DND-41 (cell line): ENCODE measurements at places on chromosomes 4 and X.

DNA sequence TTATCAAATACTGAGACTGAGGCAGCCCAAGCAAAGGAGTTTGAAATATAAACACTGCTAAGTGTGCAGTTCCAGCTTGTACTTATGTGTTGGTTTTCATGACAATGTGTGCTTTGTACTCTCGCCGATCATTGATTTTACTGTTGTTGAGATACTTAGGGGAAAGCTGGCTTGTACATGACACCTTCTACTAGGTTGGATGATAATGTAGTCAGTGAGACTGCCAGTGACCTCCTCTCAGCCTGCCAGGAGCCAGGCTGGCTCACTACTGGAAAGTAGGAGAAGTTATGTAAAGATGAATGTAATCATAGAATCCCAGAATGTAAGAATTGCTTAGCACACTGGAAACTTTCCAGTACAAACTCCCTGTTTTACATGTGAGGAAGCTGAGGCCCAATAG, 132.0 kb downstream of the AFF2 start:
- no peak for DNase-seq

GRCh38 chr4:110170861-110171260, 27.6 kb downstream of the ELOVL6 start:
- DNase-seq = no peak

DNA sequence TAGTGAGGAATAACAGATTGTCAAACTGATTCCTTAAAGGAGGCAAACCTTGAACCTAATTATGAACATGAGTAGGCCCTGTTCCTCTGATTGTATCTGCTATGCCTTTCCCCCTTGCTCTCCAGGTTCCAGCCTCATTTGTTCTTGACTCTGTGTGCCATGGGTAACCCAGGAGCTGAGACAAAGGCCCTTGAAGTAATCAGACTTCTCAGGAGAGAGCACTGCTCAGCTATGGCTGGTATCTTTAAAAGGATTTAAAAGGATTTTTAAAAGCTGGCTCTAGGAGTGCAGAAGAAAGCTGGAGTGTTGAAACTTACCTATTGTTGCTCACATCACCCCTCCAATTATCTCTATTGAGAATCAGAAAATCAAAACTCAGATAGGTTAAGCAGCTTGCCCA, 1565.5 kb upstream of the AGA start:
- DNase-seq = no peak

DNA sequence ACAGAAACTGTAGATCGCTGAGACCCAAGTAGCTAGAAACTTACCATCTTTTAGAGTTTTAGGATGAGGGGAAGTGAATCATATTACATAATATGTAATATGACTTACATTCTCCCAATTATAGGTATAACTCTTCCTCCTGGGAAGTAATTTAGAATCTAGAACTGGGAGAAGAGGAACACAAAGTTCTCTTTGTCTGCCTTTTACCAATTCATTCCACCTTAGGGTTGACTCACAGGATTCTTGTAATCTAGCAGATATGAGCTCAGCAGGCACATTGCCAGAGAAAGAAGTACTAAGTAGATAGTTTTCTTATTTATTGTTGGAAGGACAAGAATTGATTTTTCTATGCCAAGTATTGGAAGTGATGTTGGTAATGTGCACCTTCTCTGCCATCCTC, 58.0 kb upstream of the CCSER1 start:
- DNase-seq = no peak

- no peak for DNase-seq
Observed at GRCh38 chrX:21975812-21976211, 35.3 kb downstream of the SMS start.

DNA sequence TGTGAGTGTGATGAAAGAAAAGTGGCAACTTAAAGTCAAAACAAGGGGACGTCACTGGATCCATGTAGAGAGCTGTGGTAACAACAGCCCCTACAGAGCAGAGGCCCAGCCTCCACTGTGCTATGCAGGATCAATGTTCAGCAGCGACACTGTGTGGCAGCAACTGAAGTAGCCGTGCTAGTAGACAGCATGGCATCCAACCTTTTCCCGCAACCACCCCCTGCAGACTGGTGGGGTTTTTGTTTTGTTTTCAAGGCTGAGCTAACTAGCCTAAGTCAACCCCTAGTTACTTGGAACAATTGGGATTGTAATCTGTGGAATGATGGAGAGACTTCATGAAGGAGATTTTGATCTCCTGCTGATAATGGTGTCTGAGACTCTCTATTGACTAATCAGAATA, 44.4 kb upstream of the PPARGC1A start:
- DNase-seq = no peak

DNA sequence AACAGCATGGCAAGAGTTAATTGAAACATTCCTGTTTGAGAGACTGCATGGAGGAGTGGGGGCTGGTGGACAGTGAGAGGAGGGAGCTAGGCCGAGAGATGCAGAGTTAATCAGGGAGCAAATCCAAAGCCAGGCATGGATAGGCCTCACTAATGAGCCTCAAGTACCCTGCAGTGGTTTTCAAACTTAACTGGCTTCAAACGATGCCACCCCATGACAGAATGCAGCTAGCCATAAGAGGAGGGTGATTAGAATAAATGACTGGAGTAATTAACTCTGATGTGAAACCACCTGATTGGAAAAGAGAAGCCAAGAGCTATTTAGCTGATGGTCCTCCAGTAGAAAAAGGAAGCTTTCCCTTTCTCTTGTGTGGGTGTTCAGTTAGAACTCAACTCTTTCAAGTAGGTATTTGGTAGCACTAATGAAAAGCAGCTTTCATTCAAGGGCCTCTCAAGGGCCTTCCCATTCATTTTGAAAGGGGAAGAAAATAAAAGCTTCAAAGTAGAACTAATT, 215.4 kb upstream of the MAB21L2 start:
- DNase-seq = no peak

- DNase-seq = no peak
Observed at GRCh38 chr4:150385606-150386005, 196.3 kb upstream of the MAB21L2 start.

DNA sequence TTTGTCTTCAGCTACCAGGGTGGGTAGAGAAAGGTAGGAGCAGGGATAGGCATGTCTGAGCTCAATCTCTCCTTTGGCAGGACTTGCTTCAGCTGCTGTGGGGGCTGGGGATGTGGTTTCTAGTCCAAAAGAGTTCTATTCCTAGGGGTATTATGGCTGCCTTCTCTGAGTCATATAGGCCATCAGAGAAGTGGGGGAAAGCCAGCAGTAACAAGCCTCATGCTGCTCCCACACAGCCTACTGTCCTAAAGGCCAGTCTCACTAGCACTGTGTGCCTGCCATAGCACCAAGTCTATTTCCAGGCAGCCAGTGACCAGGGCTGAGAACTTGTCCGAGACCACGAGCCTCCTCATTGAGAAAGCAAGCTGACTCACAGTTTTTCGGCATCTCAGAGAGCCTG, 270.6 kb downstream of the DCAF12L2 start:
- DNase-seq = no peak

DNA sequence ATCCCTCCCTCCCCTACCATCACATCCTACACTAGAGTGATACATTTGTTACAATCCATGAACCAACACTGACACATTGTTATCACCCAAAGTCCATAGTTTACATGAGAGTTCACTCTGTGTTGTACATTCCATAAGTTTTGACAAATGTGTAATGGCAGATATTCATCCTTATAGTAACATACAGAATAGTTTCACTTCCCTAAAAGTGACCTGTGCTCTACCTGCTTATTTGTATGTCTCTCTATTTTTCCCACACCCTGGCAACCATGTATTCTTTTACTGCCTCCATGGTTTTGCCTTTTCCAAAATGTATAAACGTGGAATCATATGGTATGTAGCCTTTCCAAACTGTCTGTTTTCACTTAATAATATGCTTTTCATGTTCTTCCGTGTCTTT, 42.2 kb upstream of the HPGD start:
- no peak for DNase-seq

- no peak for DNase-seq
Observed at GRCh38 chr4:23945451-23946017, 55.7 kb upstream of the PPARGC1A start.

DNA sequence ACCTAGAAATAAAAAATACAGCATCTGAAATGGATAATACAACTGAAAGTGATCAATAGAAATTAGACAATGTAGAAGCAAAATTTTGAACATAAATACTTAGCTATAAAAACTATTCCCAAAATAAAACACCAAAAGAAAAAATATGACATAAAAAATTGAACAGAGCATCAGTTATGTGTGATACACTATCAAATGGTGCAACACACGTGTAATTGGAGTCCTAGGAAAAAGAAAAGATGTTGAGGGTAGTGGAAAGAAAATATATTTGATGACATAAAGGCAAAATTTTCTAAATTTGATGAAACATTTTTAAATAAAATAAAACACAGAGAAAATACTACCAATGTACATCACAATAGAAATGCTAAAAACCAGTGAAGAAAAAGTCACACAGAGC, 63.1 kb downstream of the NPY2R start:
- DNase-seq = no peak

GRCh38 chr4:158172261-158173258, at the start of gene GASK1B:
Gene GASK1B, minus strand, starts transcription at chr4:158173025. Its CDS starts 1,650 bp downstream, at chr4:158171375.
- DNase-seq = no peak

DNA sequence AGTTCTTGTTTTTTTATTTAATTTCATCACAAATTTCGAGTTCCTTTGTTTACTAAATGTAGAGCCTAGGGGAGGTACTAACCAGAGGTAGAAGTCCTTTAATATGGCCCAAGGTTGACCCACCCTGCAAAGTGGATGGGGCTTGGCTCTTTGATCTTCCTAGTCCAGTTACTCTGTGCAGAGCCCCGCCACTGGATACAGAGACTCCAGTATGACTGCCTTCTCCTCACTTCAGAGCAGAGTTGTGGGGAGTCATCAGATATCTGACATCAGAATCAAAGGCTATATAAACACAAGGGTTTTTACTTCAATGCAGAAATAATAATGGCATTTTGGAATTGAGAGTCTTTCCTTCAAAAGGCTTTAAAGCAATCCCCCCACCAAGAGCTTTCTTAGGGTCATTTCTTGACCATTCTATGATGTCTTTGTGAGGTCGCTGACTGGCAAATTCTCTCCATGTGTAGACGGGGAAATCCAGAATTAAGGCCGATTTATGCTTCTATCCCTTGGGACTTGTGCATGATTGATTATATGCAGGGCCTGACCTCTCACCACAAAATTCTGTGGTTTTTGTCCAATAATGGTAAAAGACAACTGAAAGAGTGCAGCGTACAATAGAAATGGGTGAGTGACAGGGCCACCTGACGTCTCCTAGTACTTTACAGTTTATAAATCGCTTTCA, 88.3 kb upstream of the CITED1 start:
- DNase-seq = no peak

GRCh38 chr4:187235456-187236170, 512.0 kb upstream of the FAT1 start:
- no peak for DNase-seq

- DNase-seq = no peak
Observed at GRCh38 chr4:180101348-180102083, 2141.7 kb upstream of the TENM3 start.

DNA sequence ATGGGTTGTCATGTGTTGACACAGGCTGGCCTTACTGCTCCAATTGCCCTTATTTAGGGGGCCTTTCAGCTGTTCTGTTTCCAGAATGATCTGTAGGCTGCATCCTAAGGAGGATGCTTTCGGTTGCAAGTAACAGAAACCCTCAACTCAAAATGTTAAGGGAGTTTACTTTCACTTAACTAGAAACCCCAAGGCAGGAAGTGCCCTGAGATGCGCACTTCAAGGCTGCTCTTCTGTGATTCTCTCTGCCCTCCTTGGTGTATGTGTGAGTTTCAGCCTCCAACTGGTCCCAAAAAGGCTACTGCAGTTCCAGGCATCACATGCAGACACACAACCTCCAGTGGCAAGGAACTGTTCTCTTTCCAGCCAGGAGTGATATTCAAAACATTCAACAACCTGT, 97.3 kb upstream of the ATP6AP2 start:
- DNase-seq = no peak

DNA sequence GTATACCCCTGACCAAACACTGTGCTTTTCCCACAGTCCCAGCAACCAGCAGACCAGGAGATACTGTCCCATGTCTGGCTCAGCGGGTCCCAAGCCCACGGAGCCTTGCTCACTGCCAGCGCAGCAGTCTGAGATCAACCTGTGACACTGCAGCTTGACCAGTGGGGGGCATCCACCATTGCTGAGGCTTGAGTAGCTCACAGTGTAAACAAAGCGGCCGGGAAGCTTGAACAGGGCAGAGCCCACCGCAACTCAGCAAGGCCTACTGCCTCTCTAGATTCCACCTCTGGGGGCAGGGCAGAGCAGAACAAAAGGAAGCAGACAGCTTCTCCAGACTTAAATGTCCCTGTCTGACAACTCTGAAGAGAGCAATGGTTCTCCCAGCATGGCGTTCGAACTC, 58.1 kb downstream of the SLC10A6 start:
- DNase-seq = peak; percentile 6

GRCh38 chrX:74540635-74541249, 73.7 kb downstream of the RLIM start:
- no peak for DNase-seq

GRCh38 chr4:53380221-53380620, 2.8 kb downstream of the FIP1L1 start:
- no peak for DNase-seq

DNA sequence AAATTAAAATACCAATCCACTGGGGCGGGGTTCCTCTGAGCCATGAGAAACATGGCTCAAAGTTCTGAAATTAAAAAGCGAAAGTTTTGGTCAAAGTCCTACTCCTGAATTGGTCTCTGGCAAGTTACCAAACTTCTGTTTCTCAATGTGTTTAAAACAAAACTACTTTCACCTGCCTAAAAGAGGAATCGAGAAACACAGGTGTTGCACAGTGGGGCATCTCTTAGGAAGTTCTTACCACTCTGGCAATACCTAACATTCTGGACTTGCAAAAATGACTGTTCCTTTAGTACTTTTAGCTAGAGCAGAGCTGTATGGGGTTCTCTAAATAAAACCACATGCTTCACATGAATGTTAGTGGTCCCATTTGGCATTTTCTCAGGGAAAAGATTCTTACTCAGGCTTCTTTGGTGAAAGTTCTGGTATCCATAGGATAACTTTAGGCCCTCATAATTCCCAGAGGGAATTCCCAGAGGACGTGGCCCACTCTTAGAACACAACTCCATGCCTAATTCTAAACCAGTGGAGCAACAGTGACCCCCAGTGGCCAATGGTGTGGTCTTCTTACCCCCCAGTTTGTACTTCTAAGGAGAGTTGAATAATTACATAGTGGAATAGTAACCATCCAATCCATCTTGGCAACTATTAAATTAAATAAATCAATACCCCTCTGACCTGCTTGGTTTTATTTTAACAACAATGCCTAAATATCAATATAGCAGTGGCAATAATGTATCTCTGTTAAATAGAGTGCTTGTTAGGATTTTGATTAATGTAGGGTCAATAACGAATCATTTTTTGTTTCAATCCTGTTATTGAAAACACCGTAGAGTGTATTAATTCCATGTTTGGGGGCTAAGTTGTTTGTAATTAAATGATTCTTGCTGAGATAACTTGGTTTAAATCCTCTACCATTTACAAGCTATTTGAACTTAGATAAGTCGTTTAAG, 21.9 kb downstream of the BMP3 start:
- DNase-seq = peak; percentile 39
